Left forelimb (tissue), 1 donor: ENCODE measurements at places on chromosomes 1 and 21.

DNA sequence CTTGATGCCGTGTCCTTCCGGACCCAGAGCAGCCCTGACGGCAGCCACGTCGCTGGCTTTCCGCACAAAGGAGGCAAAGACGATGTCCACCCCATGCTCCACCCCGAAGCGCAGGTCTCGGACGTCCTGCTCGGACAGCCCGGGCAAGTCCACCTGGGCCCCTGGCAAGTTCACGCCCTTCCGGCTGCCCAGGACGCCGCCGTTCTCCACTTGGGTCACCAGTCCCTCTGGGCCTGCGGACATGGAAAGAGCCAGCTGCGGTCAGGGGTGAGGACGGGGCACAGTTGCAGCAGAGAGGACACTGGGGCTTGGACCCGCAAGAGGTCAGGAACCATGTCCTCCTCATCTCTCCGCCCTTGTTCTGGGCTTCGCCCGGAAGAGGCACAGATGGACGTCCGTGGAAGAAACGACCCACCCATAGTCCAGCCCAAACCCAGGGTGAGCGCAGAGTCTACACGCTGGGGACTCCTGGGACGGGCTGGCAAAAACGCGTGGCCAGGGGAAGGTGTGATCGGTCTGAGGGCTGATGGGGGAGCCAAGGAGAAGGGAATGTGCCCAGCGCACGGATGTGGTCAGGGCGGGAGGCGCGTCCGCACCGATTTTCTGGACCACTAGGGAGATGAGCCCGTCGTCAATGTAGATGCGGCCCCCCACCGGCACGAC is 6.6 kb downstream of the PKLR start:
- DNase-seq: no peak

DNA sequence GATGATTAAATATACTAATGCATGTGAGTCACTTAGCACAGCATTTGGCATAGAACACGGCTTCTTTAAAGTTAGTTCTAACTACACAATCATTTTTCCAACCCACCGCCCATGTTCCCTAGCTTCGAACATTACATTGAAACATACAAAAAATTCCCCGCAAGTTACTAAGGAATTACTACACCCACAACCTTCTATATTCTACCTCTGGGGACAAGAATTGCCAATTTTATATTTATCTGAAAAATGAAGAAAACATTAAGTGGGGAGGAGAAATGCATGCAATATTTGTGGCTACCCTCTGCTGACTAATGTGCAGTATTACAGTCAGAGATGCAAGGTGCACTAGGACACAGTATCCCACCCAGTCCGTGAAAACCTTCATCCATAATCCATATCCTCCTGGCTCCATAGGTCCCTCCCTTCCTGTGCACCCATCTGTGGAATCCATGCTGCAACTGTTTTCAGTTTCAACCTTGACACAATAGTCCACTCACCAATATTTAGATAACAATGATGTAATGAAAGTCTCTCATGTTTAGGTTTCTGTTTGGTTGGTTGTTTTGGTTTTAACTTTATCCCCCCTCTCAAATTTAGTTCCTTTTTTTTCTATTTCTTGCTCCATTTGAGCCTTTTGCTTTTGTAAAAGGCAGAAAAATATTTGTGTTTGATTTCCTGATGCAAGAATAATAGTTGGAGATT is 31.6 kb downstream of the RGS5 start:
- DNase-seq: no peak

DNA sequence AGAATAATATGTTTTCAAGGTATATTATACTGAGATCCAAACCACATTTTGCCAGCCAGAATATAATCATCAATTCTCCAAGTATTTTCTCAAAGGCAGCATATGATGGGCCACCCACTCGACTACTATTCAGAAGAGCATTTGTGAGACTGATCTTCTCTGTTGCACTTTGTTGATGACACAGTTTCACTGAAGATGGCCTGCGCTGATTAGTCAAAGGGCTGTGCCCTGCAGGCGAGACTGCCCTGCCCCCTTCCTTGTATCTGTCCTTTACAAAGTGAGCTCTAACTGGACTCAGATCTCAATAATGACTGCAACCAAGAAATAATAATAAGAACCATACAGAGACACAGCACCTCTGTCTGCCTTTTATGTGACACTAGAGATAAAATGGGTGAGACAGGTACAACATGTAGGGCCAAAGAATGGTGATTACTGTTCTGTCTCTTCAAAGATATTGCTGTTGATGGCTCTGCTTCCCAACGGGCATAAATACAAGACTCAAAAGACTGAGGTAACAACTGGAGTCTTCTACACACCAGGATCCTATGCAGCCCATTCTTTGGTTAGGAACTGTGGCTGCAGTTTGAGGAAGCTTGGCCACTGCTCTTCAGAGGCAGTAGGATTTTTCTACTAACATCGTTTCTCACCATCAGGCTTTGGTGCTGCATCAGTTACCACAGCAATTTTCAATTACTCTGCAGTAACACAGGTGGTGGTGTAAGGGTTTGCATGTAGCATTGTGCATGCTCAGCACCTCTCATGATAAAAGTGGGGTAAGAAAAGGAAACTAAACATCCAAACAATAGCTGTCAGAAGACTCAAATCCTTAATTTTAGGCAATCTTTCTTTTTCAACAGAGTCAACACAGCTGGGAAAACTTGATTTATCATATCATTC is 481.1 kb downstream of the PTBP2 start:
- no peak for DNase-seq

GRCh38 chr1:206498685-206499084 is 8.6 kb upstream of the RASSF5 start:
- DNase-seq: no peak

DNA sequence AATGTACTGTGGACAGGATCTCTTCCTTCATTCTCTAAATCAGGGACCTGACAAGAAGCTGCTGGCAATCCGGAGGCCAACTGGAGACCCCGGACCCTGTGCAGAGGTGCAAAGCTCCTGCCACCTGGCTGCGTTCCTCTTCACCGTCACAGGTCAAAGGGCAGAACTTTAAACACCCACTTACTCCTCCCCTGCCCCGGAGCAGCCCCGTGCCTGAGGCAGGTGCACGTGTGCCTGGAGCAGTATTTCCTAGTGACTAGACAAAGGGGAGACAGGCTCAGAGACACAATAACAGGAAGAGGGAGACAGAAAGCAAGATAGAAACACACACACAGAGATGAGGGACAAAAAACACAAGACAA is 6.6 kb upstream of the PIGC start:
- no peak for DNase-seq

GRCh38 chr1:159897962-159898361 is 2.0 kb downstream of the CFAP45 start:
- DNase-seq: no peak

GRCh38 chr1:54239631-54240031 is 39.7 kb downstream of the MRPL37 start:
- DNase-seq: no peak

DNA sequence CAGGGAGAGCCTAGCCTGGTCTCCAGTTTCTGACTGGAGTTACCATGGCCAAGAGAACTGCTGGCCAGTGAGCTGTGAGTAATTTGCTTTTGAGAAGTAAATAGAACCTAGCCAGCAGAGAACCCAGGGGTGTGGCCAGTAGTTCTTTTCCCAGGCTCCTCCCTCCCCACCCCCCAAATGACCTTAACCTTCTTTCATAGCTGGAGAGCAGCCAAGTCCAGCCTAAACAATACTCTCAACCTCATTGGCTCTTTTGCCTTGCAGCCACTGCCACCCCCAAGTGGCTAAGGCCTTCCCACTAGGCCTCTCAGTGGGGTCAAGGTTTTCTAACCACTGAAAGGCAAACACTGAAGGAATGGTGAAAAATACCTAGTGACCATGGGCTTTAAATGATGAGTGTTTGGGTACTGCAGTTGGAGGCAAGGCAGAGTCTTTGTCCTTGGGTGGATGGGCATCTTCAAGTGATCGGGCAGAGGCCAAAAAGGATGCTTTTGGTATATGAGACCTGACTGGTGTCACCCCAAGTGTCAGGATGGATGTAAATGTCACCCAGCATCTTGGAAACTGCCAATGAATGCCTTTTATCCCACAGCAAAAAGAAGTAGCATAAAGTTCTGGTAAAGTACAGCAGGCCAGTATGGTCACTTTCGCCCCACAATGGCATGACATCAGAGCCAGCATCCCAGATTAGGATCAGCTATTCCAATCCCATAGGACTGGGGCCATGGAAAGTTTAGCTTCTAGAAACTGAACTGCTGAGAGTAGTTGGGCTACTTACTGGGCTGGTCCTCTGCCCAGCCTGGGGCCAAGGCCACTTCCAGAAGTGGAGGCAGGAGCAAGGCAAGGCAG is 3.5 kb upstream of the PIGV start:
- DNase-seq: no peak

- DNase-seq: no peak
These were observed at the start of gene DENND2D for GRCh38 chr1:111199881-111200801. Gene DENND2D, minus strand, starts transcription at chr1:111200646. Its CDS starts 187 bp downstream, at chr1:111200459.

- no peak for DNase-seq
These were observed 171.1 kb upstream of the FGGY start for GRCh38 chr1:59125676-59126320.

- DNase-seq: no peak
These were observed 782.9 kb upstream of the TPTE start for GRCh38 chr21:9738527-9738926.

DNA sequence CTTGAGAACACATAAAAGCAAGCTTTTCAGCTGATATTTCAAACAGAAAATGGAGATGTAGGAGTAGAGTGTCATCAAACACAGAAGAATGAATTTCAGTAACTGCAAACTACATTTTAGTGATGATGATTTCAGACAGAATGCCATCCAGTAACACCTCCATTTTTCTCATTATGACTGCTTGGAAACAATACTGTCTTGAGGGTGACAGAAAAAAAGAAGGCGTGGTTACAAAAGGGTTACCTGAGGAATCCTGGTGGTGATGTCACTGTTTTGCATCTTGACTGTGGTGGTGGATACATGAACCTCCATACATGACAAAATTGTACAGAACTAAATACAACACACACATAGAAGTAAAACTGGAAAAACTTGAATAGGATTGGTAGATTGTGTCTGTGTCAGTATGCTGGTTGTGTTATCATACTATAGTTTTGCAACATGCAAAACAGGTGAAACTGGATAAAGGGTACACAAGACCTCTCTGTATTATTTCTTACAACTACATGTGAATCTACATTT is 375.9 kb downstream of the PTBP2 start:
- DNase-seq: no peak

DNA sequence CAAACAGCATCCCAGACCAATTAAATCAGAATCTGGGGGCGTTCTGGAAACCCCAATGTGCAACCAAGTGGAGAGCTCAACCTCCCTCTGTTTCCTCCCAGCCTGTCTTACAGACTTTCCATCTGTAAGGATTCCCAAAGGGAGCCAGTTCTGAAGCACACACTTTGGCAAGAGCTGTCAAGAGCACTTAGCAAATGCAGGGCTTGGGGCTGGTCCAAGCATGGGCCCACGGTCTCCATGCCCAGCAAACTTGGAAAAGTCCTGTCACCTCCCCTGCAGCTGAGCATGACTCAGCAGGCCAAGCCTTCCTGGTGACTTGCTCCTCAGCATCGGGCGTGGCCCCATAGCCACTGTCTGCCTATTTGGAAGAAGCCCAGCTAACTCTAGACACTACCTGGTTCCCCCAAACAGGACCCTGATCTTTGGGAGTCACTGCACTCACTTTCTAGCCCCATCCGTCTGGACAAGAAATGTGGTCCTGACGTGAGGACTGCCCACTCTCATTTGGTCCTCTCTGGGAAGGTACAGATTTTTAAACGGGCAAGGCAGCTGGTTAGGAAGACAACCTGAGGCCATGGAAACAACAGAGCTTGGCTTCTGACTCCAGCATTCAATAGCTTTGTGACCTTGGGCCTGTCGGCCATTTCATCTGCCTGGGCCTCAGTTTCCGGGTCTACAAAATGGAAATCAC is 16.9 kb downstream of the SLC2A1 start:
- DNase-seq: no peak

GRCh38 chr1:219559899-219560298 is 53.0 kb downstream of the ZC3H11B start:
- DNase-seq: no peak

DNA sequence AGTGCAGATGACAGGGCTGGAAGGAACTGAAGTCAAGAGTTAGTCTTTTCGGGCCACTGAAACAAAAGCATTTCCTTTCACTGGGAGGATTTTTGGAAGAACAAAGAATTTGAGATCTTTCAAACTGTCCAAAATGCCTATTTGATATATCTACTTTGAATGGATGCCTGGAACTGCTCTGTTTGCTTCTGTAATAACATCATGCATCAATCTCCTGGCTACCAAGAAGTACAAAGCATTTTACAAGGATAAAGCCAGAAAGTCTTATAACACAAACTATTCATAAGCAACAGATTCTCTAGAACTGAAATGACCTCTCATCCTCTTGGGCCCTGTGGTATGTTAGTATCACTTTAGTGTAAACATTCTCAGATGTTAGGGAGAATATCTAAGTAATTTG is 18.2 kb upstream of the RHOU start:
- no peak for DNase-seq

DNA sequence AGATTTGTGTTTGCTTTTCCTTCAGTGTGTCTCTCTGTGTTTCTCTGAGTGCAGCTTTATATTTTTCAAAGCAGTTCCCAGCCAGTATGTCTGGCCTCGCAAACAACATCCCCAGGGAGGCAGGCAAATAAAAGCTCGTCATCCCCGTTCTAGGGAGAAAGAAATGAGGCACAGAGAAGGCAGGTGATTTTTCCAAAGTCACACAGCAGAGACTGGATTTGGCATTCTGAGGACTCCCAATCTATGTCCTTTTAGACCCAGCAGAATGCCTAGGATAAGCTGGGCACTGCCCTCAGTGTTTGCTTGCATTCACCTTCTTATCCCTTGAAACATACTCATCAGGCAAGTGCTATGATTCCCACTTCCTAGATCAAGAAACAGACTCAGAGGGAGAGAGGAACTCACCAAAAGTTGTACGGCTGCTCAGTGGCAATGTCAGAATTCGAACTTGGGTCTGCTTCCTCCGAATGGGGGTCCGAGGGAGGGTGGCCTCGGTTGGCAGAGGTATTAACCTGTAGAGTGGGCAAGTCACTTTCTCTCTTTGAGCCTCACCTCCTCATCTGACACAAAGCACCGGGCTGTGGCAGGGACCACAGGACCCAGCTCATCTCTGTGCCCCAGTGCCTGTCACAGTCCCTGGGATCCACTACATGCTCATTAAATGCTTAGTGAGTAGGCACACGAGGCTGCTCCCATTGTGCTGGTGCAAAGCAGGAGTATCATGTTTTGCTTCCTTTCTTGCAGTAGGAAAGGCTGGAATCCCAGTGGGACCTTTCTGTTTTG is 4.2 kb downstream of the RAP1GAP start:
- DNase-seq: no peak

DNA sequence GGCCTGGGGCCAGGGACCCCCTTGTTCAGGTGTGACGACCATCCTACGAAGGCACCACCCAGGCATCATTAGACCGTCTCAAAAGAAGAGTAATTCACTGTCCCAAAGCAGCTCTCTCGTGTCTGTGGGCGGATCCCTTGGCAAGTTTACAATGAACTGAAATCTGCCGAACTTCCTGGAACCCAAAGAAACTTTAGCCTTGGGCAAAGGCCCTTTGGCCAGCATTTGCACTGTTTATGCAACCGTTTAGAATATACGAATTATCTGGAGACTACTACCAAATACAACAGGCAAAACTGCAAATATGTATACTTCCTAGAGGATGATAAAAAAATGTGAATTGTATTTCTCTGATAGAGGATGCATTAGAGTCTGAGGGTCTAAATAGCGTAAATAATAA is 1.4 kb upstream of the SOD1 start:
- DNase-seq: no peak

- no peak for DNase-seq
These were observed 27.8 kb downstream of the UCK2 start for GRCh38 chr1:165855010-165855838.

- no peak for DNase-seq
These were observed 121.2 kb upstream of the GALNT2 start for GRCh38 chr1:229945795-229946194.

- DNase-seq: no peak
These were observed 158.9 kb upstream of the COA6 start for GRCh38 chr1:234214129-234214910.

- DNase-seq: peak; percentile 68
These were observed at the start of gene B3GALT2 for GRCh38 chr1:193185901-193186731. Gene B3GALT2, minus strand, starts transcription at chr1:193186613. Its CDS starts 5,051 bp downstream, at chr1:193181562.
